ENCODE measurements at places on chromosomes 11 and 22. TPM values are rescaled to one million over a fixed set of nuclear protein-coding genes. Genes with fewer than 3 reads are reported as not detected.

GRCh38 chr11:133811850-133812685, 33.2 kb downstream of the SPATA19 start:
- no peak overlapping the region for H3K4me3 ChIP-seq
- no peaks in the 10 kb centered on the region for H3K36me3 ChIP-seq

DNA sequence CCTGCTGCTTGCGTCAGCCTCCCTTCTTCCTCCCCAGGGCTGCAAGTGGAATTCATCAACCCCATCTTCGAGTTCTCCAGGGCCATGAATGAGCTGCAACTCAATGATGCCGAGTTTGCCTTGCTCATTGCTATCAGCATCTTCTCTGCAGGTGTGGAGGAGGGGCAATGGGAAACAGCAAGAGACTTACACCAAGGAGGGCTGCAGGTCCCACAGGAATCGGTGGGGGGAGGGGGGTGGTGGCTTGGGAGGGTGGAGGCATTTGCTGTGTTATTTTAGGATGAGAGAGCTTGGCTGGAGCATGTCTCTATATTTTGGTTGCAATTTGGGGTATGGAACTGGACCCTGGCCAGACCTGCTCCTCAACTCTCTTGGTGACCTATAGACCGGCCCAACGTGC, 2.1 kb upstream of the MADD start:
- peak; percentile 31 for DNase-seq
- no peaks in the 10 kb centered on the region for H3K36me3 ChIP-seq
- no peak overlapping the region for H3K4me3 ChIP-seq
- H3K27ac ChIP-seq: no peak overlapping the region

The BCO2 gene
- total RNA-seq: 1.1 TPM

DNA sequence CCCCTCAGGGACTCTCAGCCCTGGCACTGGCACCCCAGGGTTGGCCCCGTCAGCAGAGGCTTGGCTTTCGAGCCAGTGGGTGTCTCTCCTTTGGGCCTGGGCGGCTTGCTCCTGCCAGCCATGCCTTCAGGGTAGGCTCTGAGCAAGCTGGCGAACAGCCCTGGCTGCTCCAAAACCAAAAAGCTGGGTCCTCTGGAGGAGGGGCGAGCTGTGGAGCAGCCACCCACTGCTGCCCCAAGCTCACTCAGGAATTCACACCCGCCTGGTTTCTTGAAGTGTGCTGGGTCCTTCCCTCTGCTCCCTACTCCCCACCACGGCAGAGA, 6.2 kb downstream of the YDJC start:
- no peak for DNase-seq
- H3K27ac ChIP-seq: no peak overlapping the region
- H3K4me3 ChIP-seq: no peak overlapping the region
- peaks cover 51% of the 10 kb centered on the region for H3K4me1 ChIP-seq
- peaks cover 71% of the 10 kb centered on the region for H3K36me3 ChIP-seq

DNA sequence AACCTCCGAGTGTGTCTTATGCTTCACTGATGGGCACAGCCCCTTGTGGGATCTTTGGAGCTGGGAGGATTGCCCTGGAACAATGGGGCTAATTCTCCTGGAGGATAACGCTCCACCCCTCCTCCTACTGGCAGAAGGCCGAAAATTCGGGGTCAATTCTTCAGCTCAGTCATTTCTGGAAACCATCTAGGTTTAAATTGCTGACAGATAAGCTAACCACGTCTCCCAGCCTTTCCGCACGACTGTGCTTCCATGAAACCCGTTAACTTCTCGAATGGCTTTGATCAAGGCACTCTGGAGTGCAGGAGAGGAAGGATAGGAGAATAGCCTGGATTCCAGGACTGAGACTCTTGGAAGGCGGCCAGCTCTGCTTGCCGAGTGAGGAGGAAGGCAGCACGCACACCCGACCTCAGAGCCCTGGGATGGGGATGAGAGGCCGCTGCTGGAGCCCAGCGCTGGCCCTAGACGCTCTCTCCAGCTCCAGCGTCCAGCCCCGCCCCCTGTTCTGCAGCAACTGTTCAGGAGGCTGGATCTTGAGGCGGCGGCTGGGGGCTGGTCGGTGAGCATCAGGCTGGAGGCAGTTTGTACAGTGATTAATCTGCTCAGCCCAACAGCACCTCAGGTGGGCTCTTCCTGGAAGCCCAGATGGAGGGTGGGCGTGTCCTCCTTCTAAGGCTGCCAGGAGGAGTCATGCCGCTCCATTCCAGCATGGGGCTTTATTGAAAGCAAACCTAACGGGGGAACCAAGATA, 176.7 kb upstream of the NCAM1 start:
- no peak overlapping the region for H3K27ac ChIP-seq
- H3K27me3 ChIP-seq: peaks cover 6% of the 10 kb centered on the region
- H3K4me3 ChIP-seq: no peak overlapping the region
- no peak for DNase-seq
- H3K4me1 ChIP-seq: no peaks in the 10 kb centered on the region

The RASD2 gene
- 1.6 TPM for total RNA-seq

DNA sequence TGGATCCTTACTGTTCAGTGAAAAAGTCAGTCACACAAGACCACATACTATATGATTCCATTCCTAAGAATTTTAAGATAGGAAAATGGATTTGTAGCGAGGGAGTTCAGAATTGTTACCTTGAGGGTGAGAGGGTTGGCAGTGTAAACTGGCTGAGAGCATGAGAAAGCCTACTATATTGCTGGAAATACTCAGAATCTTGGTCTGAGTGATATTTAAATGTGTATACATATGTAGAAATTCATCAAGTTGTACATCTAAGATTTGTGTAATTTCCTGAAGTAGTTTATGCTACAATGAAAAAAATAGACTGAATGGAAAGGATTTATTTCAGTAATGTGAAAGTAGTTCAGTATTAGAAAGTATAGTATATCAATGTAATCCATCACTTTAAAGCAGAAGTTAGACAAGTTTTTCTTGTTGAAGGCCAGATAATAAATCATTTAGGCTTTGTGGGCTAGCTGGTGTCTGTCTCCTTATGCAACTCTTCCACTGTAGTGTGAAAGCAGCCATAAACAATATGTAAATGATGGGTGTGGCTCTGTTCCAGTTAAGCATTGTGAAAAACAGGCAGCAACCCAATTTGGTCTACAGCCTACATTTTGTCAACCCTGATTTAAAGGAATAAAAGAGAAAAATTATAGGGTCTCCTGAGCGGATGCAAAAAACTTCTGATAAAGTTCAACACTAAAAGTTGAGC, 127.2 kb upstream of the THY1 start:
- no peak overlapping the region for H3K27ac ChIP-seq
- no peaks in the 10 kb centered on the region for H3K36me3 ChIP-seq
- no peaks in the 10 kb centered on the region for H3K4me1 ChIP-seq

GRCh38 chr11:115993590-115993989, 489.4 kb upstream of the CADM1 start:
- H3K4me1 ChIP-seq: no peaks in the 10 kb centered on the region
- H3K27me3 ChIP-seq: no peaks in the 10 kb centered on the region
- H3K4me3 ChIP-seq: no peak overlapping the region
- no peak overlapping the region for H3K27ac ChIP-seq

DNA sequence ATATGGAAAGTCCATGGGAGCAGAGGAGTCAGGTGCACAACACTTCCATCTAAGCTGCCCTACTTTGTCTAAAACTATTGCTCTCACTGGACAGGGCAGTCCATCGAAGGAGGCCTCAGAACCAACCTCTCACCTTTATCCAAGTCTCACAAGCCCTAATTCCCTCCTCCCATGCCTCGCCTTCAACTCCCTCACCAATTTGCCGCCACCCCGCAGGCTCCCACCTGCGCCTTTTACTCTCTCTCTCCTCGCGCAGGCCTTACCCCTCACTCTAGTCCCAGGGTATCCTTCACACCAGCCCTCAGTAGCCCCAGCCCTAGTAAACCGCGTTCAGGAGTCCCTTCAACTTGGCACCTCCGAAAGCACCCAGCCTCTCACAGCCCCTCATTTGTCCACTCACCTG, 451 bp downstream of the FHIP1B start:
- peak overlapping the region; percentile 85 for H3K27ac ChIP-seq
- no peaks in the 10 kb centered on the region for H3K27me3 ChIP-seq

DNA sequence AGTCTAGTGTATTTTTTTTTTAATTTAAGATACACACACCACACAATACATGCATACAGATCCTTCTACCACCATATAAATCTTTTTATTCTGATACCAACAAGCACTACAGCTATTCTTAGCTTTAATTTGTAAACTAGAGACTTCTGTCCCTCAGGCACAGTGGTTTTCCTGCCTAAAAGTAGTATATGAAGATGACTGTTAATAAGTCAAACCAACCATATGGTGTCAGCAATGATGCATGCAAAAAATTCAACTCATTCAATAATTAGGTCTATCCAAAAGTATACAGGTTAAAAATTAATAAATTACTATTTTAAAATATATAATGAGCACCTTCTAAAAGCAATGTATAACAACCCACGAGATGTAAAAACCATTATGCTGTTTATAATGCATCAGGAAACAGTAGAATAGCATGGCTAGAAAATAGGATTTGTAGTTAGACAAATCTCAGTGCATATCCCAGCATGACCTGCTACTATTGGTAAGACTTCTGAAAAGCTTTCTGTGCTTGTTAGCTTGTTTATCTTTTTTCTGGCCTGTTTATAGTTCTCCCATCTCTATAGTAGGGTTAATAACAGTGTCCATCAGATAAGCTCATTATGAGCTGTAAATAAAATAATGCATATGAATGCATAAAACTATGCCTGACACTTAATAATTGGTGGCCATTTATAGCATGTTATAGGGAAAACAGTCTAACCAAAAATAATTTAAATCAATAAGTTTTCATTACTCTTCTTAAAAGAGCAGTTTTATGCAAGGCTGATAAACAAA, 10.2 kb downstream of the RAB38 start:
- no peaks in the 10 kb centered on the region for H3K27me3 ChIP-seq
- H3K4me1 ChIP-seq: no peaks in the 10 kb centered on the region
- no peak for DNase-seq
- no peak overlapping the region for H3K27ac ChIP-seq

The TEX12 gene
- 0.82 TPM for total RNA-seq

The LMO2 gene
- 0.61 TPM for total RNA-seq

- no peak overlapping the region for H3K27ac ChIP-seq
- no peaks in the 10 kb centered on the region for H3K36me3 ChIP-seq
- H3K27me3 ChIP-seq: no peaks in the 10 kb centered on the region
- no peak for DNase-seq
- H3K4me3 ChIP-seq: no peak overlapping the region
- H3K4me1 ChIP-seq: no peaks in the 10 kb centered on the region
Measured at GRCh38 chr11:82675838-82676237, 57.8 kb downstream of the FAM181B start.

DNA sequence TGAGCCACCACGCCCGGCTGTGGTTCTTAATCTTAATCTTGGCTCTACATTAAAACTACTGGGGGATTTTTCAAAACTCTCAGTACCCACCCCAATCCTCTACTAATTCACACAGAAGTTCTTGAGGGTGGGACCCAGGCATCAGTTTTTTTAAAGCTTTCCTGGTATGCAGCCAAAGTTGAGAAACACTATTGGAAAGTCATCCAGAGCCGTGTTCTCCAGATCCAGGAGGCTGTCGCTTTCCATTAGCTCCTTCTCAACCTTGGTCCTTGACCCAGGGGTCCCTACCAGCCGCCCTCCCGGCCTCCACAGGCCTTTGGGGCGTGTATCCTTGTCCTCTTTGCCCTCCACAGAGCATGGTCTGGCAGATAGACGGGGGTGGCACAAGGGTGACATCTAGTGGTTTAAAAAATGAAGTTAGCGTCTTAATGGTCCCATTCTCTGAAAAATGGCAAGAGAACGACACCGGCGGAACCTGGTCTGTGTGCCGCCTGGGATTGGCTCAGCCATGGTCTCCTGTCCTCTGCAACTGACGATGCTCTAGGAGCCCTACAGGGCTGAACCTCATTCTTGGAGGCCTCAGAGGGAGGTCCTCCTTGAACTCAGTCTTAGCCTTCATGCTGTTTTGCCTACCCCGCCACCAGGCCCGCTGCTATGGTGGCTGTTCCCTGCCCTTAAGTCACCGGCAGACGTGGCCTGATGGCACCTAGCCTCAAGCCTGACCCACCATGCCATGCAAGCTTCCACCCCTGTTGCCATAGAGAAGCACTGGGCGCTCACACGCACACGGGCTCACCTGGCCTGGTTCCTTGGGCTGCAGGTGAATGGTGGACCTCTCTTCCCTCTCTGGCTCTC, 152.0 kb upstream of the SYN3 start:
- H3K36me3 ChIP-seq: no peaks in the 10 kb centered on the region
- no peak overlapping the region for H3K27ac ChIP-seq
- H3K4me3 ChIP-seq: no peak overlapping the region
- no peaks in the 10 kb centered on the region for H3K4me1 ChIP-seq

- no peak overlapping the region for H3K4me3 ChIP-seq
- no peaks in the 10 kb centered on the region for H3K27me3 ChIP-seq
- H3K27ac ChIP-seq: no peak overlapping the region
- H3K36me3 ChIP-seq: no peaks in the 10 kb centered on the region
- H3K4me1 ChIP-seq: no peaks in the 10 kb centered on the region
Measured at GRCh38 chr11:108568195-108568858, 25.2 kb downstream of the EXPH5 start.

The MEI1 gene
- 64.4 TPM for total RNA-seq

- H3K4me3 ChIP-seq: no peak overlapping the region
- no peak overlapping the region for H3K27ac ChIP-seq
- H3K36me3 ChIP-seq: no peaks in the 10 kb centered on the region
- H3K27me3 ChIP-seq: no peaks in the 10 kb centered on the region
- peaks cover 8% of the 10 kb centered on the region for H3K4me1 ChIP-seq
Measured at GRCh38 chr11:2200957-2201519, 29.4 kb upstream of the TH start.

The SMIM35 gene
- 0.06 TPM for total RNA-seq

DNA sequence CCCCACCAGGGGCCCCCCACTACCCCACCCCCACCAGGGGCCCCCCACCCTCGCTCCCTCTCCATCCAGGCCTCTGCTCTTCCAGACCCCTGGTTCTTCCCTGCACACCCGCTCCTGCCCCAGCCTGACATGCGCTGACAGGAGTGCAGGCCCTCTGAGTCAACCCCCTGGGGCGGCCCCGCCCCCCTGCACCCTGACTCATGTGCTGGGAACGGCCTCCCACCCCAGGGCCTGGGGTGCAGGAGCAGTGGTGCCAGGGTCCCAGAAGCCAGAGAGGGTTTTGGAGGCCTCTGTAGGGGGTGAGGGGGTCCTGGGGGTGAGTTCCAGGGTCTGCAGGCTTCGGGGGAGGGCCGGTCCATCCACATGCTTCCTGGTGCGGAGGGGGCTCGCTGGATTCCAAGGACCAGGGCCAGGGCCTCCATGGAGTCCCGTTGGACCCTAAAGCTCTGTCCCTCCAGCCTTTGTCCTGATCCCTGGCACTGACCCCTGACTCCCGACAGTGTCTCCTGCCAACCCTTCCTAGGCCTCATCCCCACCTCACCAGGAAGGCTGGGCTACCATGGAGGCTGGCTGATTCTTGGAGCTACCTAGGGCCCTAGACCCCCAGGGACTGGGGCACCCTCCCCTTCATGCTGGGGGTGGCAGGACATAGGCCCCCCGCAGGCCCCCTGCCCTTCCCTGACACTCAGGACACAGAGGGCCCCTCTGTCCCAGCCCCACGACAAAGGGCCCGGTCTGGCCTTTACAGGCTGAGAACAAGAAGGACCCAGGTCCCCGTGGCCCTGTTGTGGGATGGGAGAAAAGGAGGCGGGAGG, 583 bp upstream of the PKP3 start:
- H3K36me3 ChIP-seq: no peaks in the 10 kb centered on the region
- DNase-seq: no peak
- H3K4me3 ChIP-seq: no peak overlapping the region
- no peak overlapping the region for H3K27ac ChIP-seq
- H3K4me1 ChIP-seq: peaks cover 15% of the 10 kb centered on the region
